Endothelial cell of umbilical vein (primary cell): ENCODE measurements at places on chromosomes 2 and 18. TPM values are rescaled to one million over a fixed set of nuclear protein-coding genes. Genes with fewer than 3 reads are reported as not detected.
A peak's percentile ranks its signal among the peaks of the same experiment; 100 is the strongest.

CKAP2L gene
- 25.2 and 30.7 TPM in 2 replicates for total RNA-seq

ASB18 gene
- not detected in 2 replicates for total RNA-seq

NYAP2 gene
- total RNA-seq: not detected in 2 replicates

DNAJC10 gene
- total RNA-seq: 171 and 201 TPM in 2 replicates

HOXD8 gene
- 14.9 and 15.6 TPM in 2 replicates for total RNA-seq

CPO gene
- not detected in 2 replicates for total RNA-seq

GRCh38 chr18:11676867-11677266 is 12.2 kb upstream of the GNAL start:
- DNase-seq: no peak

- no peak for DNase-seq
Observed at GRCh38 chr2:213189001-213189899, 37.8 kb upstream of the IKZF2 start.

- DNase-seq: peak; percentile 17
Observed at GRCh38 chr18:37322492-37323035, 243.0 kb downstream of the CELF4 start.

DNA sequence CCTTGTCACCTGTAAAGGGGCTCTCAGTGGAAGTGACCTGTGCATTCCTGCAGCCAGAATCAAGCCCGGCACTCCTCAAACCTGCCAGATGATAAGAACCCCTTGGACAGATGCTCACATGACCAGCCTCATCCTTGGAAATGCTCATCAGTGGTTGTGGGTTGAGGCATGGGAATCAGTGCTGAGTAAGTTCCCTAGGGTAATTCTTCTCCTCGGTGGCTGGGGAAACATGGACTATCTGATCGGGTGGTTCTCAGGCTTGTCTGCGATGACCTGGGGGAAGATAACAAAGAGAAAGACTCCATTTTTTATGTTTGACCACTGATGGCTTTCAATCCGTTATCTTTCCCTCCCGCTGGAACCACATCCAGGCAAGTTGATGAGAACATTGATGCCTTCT is 84.0 kb downstream of the SPP2 start:
- no peak for DNase-seq

DNA sequence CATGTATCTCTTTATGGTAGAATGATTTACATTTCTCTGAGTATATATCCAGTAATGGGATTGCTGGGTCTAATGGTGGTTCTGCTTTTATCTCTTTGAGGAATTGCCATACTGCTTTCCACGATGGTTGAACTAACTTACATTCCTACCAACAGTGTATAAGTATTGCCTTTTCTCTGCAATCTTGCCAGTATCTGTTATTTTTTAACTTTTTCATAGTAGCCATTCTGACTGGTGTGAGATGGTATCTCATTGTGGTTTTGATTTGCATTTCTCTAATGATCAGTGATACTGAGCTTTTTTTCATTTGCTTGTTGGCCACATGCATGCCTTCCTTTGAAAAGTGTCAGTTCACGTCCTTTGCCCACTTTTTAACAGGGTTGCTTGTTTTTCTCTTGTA is 55.1 kb downstream of the CYTIP start:
- DNase-seq: no peak

GRCh38 chr2:230913406-230914143 is 11.5 kb downstream of the GPR55 start:
- no peak for DNase-seq

DNA sequence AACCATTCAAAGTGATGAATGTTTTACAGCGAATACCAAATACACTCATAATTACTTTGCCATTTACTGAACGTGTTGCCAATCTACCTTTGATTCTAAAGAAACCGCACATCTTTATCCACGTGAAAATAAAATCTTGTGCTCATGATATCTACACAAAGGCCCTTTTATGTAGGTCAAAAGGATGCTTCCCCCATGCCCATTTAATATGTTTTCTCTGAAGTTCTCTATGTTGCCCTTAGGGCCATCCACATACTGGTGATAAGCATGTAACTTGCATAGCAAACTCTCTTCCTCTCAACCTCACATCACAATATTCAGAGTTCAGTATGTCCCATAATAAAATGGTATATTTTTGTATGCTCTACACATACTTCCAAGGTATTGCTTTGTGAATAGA is 380.0 kb upstream of the FIGN start:
- DNase-seq: no peak

- no peak for DNase-seq
Observed at GRCh38 chr18:48645427-48646002, 106.7 kb downstream of the CTIF start.

GRCh38 chr2:188199716-188200128 is 92.0 kb upstream of the GULP1 start:
- no peak for DNase-seq

DNA sequence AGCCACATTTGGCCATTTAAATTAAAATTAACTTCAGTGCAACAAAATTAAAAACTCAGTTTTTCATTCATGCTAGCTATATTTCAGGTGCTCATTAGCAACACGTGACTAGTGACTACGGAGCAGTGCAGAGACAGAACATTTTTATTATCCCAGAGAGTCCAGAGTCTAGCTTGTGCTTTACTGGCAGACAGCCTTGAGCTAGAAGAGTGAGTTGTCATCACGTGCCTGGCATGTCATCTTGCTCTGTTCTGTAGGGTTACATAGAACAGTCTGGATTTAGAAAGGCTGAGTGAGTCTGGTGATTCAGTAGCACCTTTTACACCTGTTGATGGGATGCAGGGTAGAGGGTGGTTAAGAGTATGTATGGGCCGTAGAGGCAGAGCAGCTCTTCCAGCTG is 136.9 kb upstream of the IL1R2 start:
- no peak for DNase-seq

DNA sequence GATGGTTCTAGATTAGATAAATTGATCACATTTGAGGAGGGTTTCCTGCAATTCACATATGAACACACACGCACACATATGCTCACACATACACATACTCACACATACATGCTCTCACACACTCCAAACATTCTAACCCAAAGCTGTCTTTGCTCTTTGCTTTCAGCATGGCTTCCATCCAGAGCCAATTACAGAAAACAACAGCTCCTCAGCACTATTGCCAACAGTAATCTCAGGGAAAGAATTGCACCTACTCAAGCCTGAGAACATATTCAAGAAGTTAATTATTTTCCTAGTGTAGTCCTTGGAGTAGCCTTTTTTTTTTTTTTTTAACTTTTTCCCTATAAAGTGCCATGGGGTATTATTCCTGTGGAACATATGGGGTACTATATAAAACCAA is 246.9 kb upstream of the PARD3B start:
- DNase-seq: no peak

DNA sequence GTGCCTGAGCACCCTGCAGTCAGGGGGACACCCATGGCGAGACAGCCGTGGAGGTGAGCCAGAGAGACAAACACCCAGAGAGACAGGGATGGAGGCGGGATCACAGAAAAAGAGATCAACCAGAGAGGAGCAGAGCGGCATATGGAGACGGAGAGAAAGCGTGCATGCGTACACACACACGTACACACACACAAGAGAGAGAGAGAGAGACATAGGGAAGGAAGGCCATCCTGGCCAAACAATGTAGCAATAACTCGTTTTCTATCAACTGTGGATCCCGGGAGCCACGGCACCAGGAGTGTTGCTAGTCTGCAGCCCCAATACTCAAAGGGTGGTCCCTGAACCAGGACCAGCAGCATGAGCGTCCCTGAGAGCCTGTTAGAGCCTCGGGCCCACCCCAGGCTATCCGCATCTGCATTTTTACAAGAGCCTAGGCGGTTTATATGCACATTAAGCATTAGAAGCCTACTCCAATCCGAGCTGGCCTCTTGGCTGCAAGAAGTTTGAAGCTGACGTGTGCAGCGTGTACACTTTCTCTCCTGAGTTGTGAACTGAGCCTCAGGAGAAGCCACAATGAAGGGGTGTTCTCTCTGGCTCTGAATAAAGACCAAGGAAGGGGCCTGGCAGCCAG is 50.1 kb upstream of the MYCN start:
- DNase-seq: no peak

- DNase-seq: no peak
Observed at GRCh38 chr2:97706112-97706511, 7.3 kb upstream of the ZAP70 start.

DNA sequence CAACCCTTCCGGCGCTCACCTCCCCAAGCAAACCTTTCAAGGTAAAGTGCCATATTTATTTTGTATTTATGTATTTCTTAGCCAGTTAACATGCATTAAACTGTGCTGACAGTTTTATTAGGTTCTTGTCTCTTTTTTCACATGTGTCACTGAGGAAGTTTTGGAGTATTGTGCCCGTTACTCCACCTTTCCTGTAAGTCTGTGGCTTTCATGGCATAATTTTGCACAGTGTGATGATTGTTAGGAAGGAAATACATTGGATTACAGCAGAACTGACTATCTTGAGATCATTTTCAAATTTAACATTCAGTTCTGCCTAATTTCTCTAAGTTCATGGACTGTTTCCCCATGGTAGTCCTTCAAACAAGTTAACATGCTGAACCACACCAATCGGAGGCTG is 67.7 kb downstream of the COLEC12 start:
- peak; percentile 38 for DNase-seq

DNA sequence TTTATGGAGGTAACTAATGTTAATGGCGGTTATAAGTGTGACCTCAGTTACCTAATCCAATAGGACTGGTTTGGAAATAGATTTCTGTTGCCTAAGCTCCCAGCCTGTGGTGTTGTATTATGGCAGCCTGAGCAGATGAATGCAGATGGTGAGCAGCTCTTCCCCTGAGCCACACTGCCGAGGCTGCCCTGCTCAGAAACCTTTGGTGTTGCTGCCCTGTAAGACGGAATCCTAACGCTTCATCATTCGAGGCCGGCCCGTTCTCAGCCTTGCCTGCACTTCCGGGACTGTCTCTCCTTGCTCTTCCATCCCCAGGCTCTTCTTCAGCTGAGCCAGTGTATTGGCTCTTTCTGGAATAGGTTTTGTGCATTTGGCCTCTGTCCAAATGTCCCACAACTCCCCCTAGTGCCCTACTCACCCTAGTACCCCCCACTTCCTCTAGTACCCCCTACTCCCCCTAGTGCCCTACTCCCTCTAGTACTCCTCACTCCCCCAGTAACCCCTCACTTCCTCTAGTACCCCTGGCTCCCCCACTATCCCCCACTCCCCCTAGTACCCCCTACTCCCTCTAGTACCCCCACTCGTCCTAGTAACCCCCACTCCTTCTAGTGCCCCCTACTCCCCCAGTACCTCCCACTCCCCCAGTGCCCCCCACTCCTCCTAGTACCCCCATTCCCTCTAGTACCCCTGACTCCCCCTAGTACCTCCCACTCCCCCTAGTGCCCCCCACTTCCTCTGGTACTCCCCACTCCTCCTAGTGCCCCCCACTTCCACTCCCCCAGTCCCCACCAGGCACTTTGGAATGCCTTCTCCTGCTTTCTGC is 106.0 kb upstream of the TAF1B start:
- no peak for DNase-seq

DNA sequence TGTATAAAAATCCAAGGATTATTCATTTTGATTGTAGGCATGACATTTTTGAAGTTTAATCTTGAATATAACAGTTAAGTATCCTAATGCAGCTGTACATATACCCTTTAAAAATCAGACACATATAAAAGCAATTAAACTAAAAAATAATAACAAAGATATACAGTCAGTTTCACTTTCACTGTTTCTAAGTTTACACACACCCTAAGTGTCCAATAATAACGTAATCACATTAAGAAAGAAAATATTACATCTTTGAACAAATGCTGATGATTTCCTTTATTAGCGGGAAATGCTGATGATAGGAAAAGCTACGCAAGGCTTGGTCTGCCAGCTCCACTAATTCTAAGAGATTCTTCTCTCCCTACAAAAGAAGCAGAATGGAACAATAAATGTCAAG is 38.8 kb downstream of the RTTN start:
- DNase-seq: peak; percentile 40
